ENCODE measurements at places on chromosomes 2 and 18.

GRCh38 chr2:12861344-12861930 lies 144.7 kb downstream of the TRIB2 start:
- DNase-seq, result no peak

- DNase-seq, result no peak
These were observed 27.5 kb downstream of the COA5 start for GRCh38 chr2:98580656-98581284.

GRCh38 chr2:47569658-47570475 lies 166.9 kb downstream of the MSH2 start:
- DNase-seq, result no peak

DNA sequence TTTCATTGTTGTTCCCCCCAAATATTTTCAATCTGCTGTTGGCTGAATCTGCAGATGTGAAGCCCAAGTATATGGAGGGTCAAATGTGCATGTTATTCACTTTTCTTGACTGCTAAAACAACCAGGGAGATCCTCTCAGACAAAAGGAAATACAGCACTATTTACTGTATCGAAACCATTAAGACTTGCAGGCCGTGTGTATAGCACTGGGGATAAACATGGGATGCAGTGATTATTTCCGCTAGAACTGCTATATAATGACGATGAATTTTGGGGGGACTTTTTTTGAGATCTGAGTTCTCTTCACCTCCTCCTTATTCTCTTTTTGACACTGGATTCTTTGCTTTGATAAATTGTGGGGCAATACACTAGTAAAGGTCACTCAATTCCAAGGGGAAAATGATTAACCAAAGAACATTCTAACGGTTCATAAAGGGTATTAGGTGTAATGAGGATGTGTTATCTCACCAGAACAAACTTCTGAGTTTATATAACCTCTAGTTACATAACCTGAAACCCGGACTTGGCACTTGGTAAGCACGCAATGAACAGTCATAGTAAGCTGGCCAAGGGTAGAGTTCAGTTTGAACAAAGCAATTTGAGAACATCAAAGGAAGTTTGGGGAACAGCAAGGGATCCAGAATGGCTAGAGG lies 3.5 kb upstream of the UGT1A1 start:
- DNase-seq, result no peak

DNA sequence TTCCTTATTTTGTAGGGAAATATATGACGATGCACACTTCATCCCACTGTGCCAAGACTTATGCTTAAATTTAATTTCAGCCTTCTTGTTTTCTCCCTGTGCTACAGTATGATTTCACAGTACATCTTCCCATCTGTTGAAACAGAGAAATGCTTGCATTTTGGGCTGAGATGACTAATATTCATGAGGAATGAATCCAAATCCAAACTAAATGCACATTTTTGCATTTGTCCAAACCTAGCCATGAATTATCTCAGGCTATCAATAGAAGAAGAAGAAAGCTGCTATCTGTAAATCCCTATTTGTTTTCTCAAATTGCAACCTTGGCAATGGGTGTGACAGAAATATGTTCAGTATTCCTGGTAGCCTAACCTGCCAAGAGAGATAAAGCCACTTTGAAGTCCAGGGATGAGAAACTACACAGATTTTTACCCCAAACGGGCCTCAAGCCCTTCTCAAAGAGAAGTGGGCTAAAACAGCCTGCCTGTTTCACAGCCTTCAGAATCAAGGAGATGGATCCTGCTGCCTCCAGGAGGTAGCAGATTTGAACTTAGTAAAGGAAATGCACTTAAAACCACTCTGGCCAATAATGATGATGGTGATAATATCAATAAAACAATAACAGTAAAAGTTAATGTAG lies 306.9 kb upstream of the NT5C1B start:
- DNase-seq, result no peak

DNA sequence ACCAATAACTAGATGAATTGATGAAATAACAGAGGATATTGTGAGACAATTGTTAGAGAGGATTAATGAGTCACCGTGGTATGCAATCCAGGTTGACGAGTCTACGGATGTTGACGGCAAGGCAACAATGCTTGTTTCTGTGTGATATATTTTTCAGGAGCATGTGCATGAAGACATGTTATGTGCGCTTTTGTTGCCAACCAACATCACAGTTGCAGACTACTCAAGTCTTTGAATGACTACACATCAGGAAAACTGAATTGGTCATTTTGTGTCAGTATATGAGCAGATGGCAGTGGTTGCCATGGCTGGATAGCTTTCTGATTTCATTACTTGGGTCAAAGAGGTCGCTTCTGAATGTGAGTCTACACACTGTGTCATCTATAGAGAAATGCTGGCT lies 96.8 kb upstream of the CRACDL start:
- no peak for DNase-seq

DNA sequence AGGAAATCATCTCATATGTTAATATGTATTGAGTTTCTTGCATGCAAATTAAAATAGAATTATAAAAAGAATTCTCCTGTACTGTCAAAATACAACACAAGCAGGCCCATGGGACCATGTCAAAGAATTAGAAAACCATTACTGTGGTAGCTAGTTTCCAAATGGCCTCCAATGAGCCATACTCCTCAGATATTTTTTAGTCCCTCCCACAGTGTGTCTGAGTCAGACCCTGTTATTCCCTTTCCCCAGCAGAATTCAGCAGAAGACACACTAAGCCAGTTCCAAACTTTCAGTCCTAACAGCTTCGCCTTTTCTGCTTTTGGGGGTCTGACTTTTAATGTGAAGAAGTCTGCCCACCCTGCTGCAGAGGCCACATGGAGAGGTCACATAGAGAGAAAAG lies 86.7 kb downstream of the FIGN start:
- no peak for DNase-seq

DNA sequence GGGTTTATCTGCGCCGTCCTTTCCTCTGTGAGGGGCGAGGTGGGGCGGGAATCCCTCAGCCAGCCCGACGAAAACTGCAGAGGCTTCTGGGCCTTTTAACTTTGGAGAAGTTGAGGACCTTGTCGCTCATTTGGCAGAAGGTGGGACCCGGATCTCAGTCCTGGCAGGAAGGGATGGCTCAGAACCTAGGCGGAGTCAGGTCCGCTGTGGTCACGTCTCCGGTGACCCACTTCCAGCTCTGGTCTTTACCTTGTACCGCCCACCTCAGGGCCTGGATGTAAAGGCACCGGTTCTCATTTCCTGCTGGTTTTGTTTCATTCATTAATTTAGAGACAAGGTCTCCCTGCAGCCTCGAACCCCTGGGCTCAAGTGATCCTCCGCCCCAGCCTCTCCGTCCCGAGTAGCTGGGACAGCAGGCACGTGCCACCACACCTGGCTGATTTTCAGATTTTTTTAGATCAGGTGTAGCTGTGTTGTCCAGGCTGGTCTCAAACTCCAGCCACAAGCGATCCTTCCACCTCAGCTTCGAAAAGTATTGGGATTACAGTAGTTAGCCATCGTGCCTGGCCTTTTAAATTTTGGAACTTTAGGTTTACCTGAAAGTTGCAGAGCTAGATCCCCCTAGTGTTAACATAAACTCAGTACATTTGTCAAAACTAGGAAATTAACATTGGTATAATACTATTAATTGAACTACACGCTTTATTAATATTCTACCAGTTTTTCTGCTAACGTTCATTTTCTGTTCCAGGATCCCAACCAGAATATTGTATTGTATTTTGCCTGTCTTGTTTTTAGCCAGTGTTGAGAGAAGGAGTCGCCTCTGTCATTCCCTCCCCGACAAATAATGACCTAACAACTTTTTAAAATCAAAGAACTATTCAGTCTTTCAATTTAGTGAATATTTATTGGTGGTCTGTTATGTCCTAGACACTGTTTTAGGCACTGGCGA lies 852 bp downstream of the POLI start:
- DNase-seq, result no peak

DNA sequence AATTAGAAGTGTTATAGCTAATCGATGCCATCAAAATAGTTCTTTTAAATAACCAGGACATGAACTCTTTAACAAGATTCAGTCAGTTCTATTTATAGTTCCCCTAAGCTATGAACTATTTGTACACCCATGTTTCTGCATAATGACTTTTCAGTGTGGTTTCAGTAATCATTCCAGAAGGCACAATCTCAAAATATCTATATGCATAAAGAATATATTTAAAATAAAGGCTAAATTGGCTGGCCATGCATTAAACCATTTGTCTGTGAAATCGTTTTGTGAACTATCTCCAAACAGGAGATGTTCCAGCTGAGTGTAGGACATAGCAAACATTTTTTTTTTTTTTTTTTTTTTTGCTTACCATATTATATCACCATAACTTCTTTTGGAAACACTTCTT lies 719.3 kb downstream of the PLCL1 start:
- no peak for DNase-seq

GRCh38 chr2:133755480-133756300 lies 187.4 kb upstream of the NCKAP5 start:
- no peak for DNase-seq

DNA sequence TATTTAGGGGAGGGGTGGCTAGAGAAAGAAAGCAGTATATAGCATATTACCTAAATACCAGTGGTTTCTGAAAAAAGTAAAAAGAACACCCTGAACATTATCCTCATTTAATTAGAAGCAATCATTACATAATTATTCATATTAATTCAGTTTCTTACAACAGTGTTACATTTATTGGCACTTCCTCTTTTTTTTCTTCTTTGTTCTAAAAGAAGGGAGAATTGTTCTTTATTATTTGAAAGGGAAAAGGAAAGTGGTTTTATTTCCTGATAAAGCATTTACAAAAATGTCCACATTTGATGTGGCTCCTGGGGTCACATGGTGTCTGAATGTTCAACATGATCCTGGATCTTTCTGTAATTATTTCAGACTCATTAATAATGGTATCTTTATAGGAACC lies 254.9 kb upstream of the ZEB2 start:
- DNase-seq, result no peak

DNA sequence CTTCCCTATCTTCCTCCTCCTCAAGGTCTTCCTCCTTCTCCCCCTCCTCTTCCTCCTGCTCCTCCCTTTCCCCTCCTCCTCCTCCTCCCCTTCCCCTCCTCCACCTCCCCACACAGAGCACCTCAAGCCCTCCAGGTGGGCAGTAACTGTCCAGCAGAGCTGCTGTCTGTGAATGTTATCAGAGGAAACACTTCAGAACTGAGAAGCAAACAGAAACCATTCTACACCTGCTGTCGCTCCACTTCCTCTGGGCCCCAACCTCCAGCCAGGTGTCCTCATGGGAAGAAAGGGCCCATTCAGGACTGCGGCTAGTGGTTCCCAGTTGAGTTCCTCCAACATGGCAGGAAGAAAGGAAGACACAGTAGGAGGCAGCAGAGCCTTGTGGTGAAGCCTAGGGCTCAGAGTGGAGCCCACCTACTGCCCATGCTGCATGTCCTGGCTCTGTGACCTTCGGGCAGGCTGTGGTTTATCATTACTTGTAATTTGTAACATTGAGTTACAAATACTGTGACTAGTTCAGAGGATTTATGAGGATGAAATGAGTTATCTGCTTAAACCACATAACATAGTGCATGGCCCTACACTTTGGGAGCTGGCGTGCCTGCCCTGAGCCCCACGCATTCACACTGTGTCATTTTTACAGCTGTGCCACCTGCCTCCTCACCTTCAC lies 165.9 kb upstream of the ID2 start:
- no peak for DNase-seq

GRCh38 chr2:46365913-46366667 lies 68.9 kb downstream of the EPAS1 start:
- DNase-seq, result no peak

DNA sequence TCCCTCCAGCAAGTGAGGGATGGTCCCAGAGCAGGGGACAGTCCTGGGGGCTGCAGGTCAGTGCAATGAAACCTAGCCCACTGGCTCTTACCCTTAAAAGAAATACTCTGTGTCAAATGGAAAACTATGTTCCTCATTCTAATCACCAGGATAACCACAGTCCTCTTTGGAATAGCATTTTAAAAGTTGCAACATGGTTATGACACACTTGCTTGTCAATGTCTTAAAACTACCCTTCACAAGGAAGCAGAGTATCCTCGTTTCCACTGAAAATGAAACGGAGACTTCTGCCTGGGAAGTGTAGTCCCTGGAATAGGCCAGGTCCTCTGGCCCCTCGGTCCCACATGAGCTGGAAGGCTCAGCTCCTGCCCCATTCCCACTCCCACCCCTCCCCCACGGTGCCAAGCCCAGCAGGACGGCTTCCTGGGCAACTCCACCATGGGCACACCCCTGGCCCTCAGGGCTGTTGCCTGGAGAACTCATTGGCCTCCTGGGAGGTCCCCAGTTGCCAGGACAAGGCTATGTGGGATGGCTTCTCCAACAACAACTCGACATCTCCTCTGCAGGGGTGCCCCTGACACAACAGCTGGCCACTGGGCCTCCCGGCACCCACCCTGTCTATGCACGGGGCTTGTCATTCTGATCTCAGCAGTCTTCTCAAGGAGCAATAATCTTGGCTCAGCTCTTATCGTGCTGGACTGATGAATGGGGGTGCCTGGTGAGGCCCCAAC lies 38.3 kb upstream of the ST3GAL5 start:
- no peak for DNase-seq

DNA sequence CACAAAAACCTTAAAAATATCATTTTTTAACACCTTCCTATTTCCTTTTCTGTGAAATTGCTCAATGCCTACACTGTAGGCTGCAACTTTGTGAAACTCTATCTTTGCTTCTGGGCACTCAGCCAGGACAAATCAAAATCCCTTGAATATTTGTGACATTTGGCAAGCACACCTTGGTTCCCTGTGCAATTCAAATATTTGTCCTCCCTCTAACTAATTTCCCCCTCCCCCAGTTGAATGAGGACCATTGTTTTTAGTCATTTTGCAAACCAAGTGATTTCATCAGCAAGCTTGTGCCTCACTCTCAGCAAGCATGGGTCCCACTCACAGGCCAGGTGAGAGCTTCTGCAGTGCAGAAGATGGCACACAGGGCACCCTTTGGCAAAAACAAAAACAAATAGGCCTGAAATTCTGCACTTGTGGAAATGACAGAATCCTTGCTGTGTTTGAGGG lies 541.5 kb downstream of the CNTNAP5 start:
- DNase-seq, result no peak

DNA sequence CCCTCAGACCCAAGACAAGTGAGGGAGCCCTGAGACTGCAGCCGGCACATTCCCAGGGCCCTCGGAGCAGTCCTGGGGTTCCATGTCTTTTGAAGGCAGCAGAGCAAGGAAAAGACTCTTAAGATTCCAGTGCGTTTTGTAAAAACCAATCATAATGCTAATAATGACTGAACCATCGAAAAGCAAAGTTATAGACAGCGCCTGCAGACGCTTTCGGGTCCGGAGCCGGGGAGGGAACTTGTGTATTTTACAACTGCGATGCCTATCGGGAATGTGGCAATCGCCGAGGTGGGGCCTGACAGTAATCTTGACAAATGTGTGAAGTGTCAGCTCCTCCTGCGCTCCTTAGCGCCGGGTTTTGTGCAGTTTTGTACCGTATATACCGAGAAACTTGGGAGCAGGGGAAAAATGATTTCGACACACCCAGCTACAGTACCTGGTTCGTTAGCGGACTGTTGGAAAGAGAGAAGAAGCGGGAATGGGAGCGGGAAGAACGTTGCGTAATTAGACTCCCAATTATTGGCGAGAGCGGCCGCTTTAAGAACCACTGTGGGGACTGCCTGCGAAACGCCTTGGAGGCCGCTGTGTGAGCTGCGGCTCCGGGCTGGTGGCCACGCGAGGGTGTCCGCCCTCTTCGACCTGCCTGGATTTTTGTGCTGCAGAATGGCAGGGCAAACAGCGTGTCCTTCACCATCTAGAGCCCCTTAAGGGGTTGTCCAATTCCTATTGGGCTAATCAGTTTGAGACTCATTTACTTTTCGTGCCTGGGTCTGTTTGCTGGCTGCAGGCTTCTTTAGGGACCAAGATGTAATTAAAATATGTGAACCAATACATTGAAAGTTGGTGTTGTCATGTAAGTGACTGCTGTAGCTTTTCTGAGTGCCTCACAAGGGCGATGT lies 2.4 kb downstream of the EPAS1 start:
- no peak for DNase-seq

Data from osteocyte (in vitro differentiated cells).